HFFc6 (cell line): ENCODE measurements at places on chromosomes 3 and 15.

DNA sequence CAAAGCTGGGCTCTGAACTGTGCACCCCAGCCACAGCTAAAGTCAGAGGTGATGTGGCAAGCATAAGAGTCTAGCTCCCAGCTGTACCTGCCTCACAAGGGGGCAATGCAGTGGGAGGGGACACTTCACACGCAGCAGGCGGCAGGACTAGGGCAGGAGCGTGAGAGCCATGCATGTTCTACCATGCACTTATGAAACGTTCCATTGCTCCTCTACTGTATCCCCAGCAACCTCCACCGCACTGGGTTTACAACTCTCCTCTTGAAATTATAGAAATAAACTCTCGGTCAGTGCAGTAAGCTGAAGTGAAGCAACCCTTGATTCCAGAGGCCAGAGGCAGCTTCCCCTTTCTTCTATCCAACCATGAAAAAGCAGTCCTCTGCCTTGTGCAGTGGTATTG is 298.6 kb upstream of the STT3B start:
- no peak for DNase-seq

DNA sequence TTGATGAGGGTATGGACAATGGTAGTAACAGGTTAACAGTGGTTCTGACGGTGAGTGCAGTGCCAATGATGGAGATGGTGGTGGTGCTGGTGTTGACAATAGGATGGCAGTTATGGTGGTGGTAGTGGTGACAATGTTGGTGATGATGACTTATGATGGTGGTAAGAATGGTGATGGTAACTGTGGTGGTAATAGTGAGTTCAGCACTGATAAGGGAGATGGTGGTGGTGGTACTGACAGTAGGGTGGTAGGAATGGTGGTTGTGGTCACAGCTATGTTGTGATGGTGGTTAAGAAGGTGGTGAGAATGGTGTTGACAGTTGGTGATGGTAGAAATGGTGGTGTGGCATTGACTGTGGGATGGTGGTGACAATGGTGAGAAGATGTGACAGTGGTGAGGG is 13.4 kb upstream of the INSYN1 start:
- DNase-seq: no peak

- no peak for DNase-seq
Observed at GRCh38 chr3:131306242-131306641, 75.3 kb upstream of the NUDT16 start.

DNA sequence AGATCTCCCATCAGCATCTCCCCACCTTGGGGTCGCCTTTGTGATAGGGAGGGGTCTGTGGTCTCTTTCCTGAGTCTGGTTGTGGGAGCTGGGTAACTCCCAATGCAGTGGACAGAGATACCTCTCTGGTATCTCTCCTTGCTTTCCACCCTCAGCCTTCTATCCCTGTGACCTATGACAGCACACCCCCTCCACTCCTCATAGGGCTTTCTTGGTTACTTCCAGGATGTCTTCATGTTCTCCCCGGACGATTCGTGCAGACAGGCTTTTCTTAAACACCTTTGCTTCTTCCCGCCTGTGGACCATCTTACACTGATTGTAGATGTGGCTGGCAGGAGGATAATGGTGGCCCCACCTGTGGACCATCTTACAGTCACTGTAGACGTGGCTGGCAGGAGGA is 14.2 kb upstream of the NRROS start:
- DNase-seq: no peak

- DNase-seq: no peak
Observed at GRCh38 chr3:132469326-132469725, 52.0 kb downstream of the DNAJC13 start.

DNA sequence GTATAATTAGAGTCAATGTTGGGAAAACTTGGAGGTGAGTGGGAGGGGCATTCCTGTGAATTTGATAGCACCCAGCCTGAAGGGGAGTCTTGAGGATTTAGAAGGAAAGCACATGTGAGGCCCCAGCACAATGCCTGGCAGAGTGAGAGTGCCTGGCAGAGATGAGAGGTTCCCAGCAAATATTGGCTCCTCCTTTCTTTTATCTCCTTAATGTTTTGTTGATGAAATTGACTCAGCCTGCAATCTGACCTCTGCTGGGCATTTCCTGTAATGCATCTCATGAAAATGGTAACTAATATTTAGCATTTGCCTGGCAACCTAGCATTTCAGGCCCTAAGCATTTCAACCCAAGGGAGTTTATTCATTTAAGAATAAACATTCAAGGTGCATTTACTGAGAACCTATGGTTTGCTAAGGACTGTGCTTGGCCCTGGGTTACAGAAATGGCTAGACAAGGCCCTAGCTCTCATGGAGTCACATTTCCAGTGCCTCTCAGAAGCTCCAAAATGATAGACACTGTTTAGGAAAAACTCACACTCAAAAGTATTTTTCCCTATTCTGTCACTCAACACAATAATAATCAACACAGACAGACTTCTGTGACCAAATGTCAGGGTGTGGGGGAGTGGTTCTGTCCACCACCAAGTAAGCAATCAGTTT is 19.0 kb downstream of the PDHB start:
- DNase-seq: peak; percentile 73

DNA sequence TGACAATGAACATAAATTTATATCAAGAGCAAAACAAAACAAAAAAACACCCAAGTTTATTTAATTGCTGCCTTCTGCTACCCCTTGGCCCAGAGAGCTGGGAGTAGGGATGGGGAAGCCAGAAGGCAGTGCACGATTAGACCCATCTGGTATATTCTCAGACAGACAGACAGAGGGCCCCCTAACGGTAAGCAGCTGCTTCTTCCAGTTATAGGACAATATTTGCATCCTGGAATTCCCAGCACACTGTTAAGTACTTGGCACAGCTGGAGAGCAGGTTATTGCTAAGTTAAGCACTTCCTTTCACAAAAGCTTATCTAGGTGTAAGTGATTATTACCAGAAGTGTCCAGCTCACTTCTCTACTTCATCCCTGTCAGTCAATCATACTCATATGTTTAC is 39.3 kb downstream of the C2CD4B start:
- peak; percentile 50 for DNase-seq

- DNase-seq: no peak
Observed at GRCh38 chr15:93583552-93583951, 494.5 kb upstream of the RGMA start.

- peak; percentile 19 for DNase-seq
Observed at GRCh38 chr3:125098611-125099291, 43.0 kb upstream of the HEG1 start.
